ENCODE measurements at places on chromosomes 11 and 22.

- DNase-seq: no peak
Measured at GRCh38 chr11:68714060-68714856, 29.9 kb downstream of the GAL start.

- no peak for DNase-seq
Measured at GRCh38 chr11:72627594-72628281, 46.5 kb downstream of the PDE2A start.

DNA sequence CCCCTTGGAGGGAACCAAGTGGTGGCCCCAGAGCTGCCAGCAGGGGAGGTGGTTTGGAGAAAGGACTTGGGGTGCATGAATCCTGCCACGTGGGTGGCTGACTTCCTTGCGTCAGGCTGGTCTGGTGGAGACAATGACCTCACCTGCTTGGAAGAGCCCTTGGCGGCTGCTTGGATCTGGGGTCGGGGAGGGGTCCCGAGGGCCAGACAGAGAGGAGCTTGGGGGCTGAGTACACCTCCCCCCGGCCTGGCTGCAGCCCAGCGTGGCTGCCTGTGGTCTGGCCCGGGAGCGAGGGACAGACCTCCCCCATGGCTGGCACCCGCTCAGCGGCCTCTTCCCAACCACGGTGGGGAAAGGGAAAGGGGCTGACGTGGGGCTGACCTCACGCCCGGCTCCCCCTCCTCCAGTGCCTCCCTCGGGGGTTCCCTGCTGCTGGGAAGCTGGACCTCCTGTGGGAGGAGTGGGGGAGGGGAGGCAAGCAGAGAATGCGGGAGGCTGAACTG is 13.8 kb downstream of the LIF start:
- no peak for DNase-seq

- no peak for DNase-seq
Measured at GRCh38 chr11:96306600-96306932, 36.4 kb downstream of the MAML2 start.

- DNase-seq: no peak
Measured at GRCh38 chr11:61024938-61025820, 53.7 kb downstream of the CD6 start.

DNA sequence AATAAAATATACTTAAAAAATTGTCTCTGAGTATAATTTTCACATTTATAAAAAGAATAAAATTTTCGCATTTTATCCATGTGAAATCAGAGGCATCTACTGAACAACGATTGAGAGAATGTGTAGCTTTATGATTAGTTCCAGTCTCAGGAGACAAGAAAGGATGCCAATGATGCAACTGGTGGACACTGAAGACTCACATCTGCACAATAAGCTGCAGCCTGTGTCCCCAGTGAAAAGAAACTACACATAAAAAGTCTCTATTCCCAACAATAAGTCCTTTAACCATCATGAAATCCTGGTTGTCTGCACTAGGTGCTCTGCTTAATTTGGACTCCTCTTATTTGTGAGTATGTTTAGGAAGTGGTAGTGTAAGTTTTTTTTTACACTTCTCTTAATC is 22.0 kb downstream of the OR5AS1 start:
- DNase-seq: no peak

- no peak for DNase-seq
Measured at GRCh38 chr22:49719046-49719445, 108.6 kb downstream of the BRD1 start.

DNA sequence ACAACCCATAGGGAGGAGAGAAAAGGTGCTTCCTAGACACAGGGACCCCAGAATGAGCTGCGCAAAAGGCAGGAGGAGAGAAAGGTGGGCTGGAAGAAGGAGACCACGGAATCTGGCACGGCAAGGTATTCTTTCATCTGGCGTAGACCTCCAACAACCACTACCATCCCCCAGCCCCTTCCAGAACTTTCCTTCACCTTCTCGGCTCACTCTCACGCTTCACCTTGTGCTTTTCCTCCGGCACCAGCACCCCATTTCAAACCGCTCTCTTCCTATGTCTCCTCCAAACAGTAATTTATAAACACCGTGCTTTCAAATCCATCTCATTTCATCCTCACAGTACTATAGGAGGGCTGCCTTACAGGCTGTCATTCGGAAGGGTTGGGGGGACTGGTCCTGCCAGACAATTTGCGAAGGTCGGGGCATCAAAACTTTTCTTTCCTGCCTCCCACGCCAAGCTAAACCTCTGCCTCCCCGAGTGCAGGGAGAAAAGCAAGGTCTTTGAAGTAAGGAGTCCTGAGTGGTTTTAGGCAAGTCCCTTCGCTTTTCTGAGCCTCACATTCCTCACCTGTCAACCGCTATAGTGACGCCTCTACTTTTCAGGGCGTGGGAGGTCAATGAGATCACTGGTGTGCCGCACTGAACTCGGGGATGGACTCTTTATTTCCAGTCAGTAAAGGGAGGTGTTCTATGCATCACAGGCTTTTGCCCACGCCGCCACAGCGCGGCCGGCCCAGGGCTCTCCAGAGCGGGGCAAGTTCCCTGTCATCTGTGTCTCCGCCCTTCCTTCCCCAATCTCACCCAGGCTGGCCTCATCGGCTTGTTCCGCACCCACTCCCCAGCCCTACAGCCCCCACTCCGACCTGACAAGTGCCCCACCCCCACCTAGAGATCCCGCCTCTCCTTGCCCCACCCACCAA is 800 bp downstream of the KCTD21 start:
- DNase-seq: no peak

- no peak for DNase-seq
Measured at GRCh38 chr11:104094576-104094975, 58.1 kb downstream of the DDI1 start.

GRCh38 chr22:32572741-32573500 is 98.3 kb downstream of the FBXO7 start:
- DNase-seq: no peak

DNA sequence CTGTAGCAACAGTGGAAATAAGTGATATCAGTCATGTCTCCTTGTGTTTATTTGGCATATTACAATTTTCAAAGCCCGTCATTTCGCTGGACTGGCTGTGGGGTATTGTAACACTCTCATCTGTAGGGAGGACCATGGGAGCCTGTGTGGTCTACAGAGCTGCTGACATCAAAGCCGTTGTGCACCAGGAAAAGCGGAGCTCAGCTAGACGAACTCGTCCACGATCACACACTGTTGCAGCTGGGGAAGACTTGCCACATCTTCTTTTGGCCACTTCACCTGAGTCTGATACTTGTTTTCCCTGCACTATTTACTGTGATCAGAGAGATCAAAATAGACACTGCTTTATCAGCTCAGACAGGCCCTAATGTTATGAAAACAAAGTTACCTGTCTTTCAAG is 741.3 kb downstream of the OPCML start:
- DNase-seq: no peak

DNA sequence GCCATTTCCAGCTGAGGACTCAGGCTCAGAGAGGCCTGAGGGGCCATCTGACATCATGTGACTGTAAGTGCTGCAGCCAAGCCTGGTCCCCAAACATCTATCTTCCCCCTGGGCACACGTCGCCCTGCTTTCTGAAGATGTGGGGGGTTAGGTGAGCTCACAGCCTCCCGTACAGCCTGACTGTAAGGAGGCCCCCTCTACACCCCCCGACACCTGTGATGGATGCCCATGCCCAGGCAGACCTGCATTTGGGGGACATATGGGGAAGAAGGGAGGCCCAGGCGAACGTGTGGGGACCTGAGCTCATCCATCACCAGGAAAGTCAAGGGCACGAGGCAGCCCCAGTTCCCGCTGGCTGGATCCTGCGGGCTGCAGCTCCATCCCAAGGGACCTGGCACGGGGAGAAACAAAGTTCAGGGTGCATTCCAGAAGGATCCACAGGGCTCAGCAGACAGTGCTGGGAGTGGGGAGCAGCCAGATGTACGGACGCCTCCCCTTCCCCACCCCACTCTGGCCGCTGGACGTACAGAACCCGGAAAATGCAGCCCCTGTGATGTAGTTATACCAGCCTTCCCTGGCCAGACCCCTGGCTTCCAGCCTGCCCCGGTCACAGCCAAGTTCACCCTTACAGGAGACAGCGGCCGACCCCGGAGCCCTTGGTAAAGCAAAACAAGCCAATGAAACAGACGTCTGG is 1431.4 kb downstream of the BRD1 start:
- DNase-seq: no peak

- DNase-seq: no peak
Measured at GRCh38 chr11:55942785-55943392, 6.7 kb upstream of the OR5I1 start.

- DNase-seq: no peak
Measured at GRCh38 chr22:37511395-37512104, 7.7 kb downstream of the CARD10 start.

DNA sequence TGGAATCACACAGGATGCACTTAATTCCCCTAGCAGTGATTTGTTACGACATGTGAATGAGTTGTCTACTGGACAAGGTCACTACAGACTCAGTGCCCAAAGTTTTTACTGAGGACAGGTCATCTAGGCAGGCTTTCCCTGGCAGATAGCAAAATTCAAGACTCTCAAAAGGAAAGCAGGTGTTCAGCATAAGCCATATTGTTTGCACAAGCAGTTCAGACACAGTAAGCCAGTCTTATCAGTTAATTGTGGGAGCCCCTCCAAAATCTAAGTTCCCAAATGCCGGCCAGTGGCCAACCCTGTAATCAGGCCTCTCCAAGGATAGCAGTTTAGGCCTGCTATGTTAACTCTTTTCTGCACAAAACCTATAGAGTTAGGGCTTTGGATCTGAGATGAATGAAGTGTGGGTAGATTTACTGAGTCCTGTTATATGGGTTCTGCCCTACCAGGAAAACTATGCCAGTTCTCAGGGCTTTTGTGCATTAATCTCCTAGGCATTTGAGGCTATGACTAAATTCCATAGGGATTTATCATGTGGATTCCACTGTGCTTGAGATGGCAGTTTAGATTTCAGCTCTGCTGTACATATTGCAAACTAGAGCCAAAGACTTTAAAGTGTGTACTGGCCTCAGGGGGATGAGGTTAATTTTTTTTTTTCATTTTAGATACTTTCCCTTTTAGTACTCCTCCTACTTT is 4.8 kb upstream of the ARHGEF12 start:
- DNase-seq: no peak

- no peak for DNase-seq
Measured at GRCh38 chr11:70477176-70477575, 78.8 kb downstream of the CTTN start.

DNA sequence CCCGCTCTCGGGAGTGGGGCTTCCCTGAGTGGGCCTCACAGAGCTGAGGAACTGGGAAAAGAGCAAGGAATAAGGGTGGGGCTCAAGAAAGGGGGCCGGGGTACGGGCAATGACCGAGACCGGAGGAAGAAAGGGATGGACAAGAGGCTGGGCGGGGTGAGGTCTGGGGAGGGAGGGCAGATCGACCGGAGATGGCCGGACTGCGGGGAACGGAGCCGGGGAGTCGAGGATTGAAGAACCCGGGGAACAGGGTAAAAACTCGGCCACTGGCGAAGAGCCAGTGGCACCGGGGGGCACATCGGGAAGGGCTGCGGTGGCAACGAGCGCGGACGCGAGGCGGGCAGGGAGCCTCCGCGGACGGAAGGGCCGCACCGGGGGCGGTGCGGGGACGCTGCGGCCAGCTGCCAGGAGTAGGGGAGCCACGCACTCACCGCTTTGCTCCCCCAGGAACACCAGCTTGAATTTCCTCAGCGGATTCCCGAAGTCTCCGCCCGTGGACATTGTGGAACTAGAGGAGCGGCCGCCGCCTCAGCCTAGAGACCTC is 667 bp downstream of the RAB6A start:
- DNase-seq: peak; percentile 43

DNA sequence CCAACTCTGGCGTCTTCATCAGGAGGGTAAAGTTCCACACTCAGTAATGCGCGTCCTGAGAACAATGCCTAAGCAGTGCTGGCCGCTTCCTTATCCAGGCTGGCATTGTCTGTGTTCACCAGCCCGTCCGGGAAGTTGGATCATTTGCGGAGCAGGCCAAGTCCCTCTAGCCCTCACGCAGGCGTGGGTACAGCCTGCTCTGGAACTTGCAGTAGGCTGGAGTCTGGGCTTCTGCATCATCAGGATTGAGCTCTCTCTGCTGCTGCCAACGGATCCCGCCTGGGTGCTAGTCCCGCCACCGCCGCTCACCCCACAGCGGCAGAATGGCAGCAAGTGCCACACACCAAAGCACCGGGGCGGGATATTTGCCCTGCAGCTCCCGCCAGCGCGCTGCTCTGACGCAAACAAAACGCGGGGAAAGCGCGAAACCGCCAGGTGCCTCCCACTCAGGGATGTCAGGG is 29.0 kb downstream of the GLYATL1 start:
- DNase-seq: peak; percentile 54

DNA sequence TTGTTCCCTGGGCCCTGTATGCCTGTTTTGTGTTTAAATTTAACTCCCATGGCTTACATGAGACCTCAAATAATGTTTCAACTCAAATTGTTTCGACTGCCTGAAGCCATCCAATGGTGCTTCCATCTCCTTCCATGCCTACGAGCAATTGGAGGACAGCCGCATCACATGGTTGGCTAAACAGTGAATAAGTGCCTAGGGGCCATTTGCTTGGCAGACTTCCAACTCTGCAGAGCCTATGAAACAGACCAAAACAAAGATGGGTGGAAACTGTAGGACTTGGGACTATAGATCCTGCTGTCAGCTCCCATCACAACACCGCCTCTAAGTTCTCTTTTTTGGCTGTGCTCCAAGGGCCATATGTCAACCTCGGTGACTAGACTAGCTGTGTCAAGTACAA is 84.1 kb downstream of the PARVA start:
- peak; percentile 56 for DNase-seq

GRCh38 chr11:62373464-62374119 is 36.3 kb downstream of the ASRGL1 start:
- DNase-seq: no peak

DNA sequence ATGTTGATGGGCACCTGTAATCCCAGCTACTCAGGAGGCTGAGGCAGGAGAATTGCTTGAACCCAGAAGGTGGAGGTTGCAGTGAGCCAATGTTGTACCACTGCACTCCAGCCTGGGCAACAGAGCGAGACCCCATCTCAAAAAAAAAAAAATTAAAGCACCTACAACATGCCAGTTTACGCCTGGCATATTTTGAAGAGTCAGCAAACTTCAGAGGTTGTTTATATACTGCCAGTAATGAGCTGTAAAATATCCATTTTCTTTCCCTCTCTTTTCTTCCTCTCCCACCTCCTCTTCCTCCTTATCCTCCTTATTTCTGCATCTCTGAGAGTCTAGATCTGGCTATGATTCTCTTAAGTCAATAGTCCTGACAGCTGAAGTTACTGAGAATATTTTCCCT is 556.5 kb upstream of the LARGE1 start:
- no peak for DNase-seq

DNA sequence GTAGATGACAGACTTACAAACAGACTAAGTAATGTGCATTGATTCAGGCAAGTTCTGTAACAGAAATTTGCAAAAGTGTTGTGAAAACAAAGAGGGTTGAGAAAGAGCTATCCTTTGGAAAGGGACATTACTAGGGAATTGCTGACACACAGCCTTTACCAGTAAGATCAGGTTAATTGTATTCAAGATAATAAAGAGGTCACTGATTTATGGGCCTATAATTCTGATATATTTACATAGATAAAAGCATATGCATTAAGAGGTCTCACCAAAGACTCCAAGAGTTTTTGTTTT is 138.7 kb downstream of the MAML2 start:
- DNase-seq: no peak

DNA sequence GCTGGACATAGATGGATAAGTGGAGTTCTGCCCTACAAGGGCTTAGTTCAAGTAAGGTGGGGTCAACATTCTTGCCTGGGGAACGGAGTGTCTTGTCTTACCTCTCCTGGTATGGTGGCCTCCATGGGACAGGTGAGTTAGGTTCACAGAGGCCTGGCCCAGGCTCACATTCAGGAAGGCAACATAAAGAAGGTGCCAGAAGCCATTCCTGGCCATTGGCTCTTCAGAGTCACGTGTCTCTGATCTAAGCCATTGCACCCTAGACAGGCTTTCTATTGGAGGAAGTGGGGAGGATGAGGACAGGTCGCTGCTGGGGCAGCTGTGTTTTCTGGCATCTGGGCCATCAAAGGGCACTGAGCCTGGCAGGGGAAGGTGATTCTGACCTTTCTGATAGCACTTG is 14.8 kb downstream of the LMO2 start:
- no peak for DNase-seq
